ENCODE measurements at places on chromosomes 7 and 10.

DNA sequence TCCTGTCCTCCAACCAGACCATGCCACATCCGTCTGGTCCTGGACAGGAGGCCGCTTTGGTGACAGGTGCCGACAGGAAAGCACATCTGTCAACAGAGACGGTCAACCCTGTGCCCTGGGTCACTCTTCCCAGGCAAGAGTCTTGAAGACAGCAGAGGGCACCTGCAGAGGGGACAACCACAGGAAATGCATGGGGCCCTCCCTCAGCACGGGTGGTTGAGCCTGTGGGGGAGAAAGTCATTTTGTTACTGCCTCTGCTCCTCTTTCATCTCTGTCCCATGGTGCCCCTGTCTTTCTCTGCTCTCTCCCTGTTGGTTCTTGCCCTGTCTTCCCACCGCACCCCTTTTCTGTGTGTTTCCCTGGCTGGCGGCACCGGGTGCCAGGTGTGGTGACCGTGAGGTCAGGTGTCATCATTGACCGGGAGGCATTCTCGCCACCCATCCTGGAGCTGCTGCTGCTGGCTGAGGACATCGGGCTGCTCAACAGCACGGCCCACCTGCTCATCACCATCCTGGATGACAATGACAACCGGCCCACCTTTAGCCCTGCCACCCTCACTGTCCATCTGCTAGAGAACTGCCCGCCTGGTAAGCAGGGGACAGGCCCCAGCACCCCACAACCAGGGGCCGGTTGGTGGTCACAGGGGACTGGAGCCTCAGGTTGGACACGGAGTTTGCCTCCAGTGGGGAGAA lies 17.6 kb upstream of the VSIR start:
- no peak for DNase-seq

- no peak for DNase-seq
Observed at GRCh38 chr7:128920913-128921582, 10.5 kb upstream of the KCP start.

GRCh38 chr7:75961218-75961617 lies 33.2 kb downstream of the TMEM120A start:
- DNase-seq, result no peak

DNA sequence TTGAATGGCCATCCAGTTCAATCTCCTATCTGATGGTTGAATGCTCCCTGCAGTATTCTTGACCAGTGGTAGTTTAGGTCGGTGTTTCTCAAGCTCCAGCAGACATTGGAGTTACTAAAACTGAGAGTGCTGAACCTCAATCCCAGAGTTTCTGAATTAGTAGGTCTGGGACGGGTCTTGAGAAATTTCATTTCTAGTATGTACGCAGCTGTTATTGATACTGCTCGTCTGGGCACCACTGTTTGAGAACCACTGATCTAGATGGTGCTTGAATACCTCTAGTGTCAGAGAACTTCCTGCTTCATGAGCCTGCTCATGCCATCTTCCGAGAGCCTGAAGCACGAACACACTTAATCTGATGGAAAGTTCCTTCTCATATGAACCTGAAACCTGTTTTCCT lies 99.4 kb upstream of the CREB5 start:
- DNase-seq, result no peak

DNA sequence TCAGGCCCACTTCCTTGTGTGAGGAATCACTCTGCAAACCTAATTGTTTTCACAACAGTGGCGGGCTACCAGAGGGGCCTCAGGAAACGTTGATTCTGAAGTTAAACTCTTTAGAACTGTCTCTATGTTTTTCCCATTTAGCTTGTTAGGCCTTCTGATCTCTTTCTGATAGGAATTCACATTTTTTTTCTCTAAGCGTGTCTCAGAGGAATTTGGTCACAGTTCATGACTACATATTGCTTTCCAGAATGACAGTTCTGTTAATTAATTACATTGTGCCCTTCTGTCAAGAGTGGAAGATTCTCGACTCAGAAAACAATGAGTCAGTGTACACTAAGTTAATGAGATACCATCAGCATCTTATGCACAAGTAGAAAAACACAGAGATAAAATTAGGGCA lies 469.2 kb upstream of the C7orf33 start:
- no peak for DNase-seq

DNA sequence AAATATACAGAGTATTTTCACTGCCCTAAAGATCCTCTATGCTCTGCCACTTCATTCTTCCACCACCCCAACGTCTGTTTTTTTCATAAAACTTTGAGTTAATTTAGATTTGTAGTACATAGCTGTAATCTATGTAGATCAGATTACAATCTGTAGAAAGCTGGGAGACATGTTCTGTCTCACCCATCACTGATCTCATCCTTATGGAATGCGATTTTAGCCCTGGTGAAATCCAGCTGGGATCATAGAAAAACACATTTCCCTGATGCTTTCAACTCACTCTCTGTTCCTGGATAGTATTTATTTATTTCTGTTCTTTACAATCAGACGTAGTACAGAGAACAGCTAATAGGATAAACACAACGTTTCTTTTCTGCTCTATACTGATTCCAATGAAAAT lies 521.0 kb downstream of the KIF20B start:
- DNase-seq, result no peak

DNA sequence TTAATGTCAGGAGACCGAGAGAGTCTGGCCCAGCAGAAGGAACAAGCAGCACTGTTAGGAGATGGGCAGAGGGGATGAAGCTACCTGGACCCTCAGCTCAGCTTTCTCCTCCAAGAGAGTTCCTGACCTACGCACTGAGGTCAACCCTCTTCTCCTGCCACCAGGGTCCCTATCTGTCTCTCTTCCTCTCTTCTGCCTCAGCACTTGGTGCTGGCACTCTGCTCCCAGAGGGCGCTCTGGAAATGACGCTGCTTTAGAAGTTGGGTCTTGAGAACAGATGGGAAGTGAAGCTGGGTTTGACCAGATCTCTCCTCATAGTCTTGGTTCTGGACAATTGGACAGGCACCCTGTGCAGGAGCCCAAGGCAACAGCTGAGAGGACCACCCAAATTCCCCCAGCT lies 216.0 kb upstream of the AGK start:
- DNase-seq, result no peak

GRCh38 chr10:85604136-85604725 lies 762.4 kb downstream of the GRID1 start:
- no peak for DNase-seq

DNA sequence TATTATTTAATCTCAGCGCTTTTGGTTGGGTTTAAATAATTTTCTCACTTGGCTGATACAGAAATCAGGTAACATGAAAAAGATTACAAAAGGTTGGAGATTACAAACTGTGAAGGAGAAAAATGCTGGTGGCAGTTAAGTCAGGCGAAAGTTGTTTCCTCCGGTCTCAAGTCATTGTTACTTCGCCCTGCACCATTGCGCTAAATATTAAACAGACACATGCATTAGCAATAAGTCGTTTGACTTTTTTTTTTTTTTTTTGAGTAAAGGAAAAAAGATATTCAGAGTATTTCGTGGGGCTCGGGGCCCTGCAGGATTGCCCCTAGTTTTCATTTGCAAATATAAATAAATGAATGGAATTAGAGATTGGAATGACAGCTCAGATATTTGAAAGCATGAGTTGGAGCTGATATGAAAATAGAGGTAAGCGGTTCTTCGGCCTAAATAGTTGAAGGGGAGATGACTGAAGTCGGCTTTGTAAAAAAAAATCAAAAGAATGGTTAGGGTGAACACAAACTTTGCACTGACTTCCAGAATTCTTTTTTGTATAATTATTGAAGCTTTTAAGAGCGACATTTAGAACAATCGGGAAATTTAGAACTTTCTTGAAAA lies 914 bp downstream of the SDHAF3 start:
- no peak for DNase-seq

DNA sequence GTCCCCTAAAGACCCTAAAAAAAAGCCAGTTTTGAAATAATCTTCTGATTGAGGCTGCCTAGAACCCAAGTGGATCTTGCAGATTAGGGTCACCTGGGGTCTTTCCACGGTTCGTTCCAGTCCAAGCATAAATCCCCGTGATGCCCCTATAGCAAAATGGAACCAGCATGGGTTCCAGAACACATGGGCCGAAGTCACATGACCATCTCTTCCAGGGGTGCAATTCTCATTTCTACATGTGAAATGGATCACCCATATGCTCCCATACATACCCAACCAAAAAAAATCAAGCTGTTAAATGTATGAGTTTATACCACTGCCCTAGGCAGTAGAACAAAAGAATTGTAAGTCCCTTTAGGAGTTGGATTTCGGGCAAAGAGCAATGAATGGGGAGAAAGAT lies 245.4 kb downstream of the SKIDA1 start:
- DNase-seq, result no peak

- DNase-seq, result no peak
Observed at GRCh38 chr7:42057331-42057730, 179.7 kb downstream of the GLI3 start.

GRCh38 chr10:86312701-86313270 lies 53.8 kb downstream of the GRID1 start:
- DNase-seq, result no peak

All from activated T-cell treated with anti-CD3 and anti-CD28 coated beads, Interleukin-2, amount 50 U/mL, for 4 hours (primary cell).